ENCODE measurements at places on chromosomes 13 and 19.

DNA sequence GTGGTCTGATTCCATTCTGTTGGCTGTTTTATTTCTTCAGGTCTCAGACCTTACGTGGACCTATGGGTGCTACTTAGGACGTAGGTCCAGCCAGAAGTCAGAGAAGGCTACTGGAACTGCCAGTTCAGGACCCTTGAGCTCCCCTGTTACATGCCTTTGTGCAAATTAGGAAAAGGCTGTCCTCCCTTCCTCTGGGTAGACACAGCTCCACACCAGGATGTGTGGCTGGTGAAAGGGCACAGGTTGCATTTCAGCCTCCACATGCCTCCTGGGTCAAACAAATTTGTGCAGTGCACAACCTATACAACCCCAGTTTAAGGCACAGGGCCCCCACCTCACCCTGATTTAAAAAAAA, 43.9 kb upstream of the MAP3K10 start:
- DNase-seq: no peak

DNA sequence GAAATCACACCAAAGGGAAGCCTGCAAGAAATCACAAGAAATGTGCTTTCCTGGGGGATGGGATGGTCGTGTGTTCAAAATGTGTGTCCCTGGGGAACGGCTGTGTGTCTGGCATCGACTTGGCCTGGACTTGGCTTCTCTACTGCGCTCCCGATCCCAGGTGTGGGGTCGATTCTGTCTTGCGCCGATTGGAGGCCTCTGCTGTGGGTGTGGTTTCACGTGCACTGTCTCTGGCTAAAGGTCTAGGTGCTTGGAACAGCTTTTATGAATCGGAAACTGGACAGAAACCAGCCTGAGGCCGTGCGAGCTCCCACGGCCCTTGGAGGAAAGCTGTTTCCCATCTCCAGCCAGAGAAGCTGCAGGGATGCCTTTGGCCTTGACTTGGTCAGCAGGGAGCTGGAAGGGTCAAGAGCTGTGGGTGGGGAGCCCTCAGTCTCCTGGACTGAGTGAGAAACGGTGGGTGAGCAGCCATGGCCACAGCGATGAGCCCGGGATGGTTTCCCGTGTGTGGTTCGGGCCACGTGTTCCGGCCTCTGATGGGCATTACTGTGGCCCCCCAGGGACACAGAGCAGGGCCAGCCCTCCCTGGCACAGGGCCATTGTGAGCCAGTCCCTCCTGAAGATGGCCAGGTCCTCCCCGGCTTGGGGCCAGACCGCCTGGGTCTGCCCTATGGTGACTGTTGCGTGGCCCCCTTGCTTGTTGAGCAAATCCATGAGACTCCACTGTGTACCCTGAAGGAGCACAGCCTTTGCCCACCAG, 29.7 kb downstream of the MCF2L start:
- no peak for DNase-seq

GRCh38 chr13:42745655-42746054, 35.7 kb upstream of the FAM216B start:
- DNase-seq: no peak

GRCh38 chr13:46803586-46803985, 6.6 kb upstream of the ESD start:
- DNase-seq: no peak

- no peak for DNase-seq
Measured at GRCh38 chr19:36008336-36008978, at the start of gene SYNE4. SYNE4 (minus strand) TSS chr19:36008813; CDS start chr19:36008681, 132 bp downstream.

GRCh38 chr19:51224163-51224641, 678 bp upstream of the CD33 start:
- no peak for DNase-seq

- DNase-seq: no peak
Measured at GRCh38 chr13:41054919-41055619, 6.2 kb upstream of the WBP4 start.

- DNase-seq: no peak
Measured at GRCh38 chr13:45339867-45340266, 1.1 kb downstream of the TPT1 start.

DNA sequence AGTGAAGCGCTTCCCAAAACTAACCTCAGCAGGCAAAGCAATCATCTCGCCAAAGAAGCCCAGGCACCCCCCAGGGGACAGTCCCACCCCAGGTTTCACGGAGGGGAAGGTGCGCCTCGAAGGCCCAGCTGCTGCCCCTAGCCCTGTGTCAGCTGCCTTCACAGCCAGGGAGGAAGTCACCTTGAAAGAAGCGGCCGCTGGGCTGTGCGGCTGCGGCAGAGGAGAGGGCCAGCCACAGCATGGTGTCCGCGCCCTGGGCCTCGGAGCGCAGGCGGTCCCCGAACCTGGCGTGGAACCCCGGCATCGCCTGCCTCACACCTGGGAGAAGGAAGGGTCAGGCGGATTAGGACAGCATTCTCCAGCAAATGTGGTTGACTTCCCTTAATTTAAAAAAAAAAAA, 35.0 kb downstream of the DHRS12 start:
- no peak for DNase-seq

DNA sequence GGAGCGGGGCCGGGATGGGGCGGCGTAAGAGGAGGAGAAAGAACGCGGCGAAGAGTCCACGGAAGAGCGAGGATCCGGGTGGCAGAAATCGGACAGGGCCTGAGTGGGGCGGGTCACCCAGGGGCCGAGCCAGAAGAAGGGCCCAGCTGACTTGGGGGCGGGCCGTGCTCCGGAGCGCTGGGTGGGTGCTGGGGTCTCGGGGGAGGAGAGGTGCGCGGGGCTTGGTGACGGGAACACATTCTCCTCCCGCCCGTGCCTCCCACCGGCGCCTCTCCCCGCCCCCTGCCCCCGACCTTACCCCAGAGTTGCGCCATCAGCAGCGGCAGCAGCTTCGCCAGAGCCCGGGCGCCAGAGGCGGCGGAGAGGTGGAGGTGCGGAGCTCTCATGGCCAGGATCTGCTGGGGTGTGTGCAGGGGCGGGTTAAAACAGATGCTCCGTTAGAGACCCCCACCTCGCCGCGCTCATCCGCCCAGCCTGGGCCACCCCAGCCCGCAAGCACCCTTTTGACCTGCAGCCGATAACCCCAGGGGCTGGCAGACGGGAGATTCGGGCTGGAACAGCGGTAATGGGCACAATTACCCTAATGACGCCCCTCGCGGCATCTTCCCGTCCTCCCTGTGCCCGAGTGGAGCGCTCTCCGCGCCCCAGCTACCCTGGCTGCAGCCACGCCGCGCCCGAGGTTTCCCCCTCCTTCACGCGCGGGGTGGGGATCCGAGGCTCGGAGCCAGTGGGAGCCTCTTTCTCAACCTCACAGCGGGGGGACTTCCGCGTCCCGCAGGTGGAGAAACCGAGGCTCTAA, 565 bp downstream of the KLK10 start:
- DNase-seq: no peak

- peak; percentile 52 for DNase-seq
Measured at GRCh38 chr19:13842291-13843103, 34.4 kb upstream of the NANOS3 start.

GRCh38 chr13:46622630-46623256, 69.8 kb downstream of the LRCH1 start:
- DNase-seq: no peak

- DNase-seq: no peak
Measured at GRCh38 chr13:53494406-53494805, 465.8 kb downstream of the OLFM4 start.

- no peak for DNase-seq
Measured at GRCh38 chr19:57888107-57888559, 704 bp downstream of the ZNF814 start.

DNA sequence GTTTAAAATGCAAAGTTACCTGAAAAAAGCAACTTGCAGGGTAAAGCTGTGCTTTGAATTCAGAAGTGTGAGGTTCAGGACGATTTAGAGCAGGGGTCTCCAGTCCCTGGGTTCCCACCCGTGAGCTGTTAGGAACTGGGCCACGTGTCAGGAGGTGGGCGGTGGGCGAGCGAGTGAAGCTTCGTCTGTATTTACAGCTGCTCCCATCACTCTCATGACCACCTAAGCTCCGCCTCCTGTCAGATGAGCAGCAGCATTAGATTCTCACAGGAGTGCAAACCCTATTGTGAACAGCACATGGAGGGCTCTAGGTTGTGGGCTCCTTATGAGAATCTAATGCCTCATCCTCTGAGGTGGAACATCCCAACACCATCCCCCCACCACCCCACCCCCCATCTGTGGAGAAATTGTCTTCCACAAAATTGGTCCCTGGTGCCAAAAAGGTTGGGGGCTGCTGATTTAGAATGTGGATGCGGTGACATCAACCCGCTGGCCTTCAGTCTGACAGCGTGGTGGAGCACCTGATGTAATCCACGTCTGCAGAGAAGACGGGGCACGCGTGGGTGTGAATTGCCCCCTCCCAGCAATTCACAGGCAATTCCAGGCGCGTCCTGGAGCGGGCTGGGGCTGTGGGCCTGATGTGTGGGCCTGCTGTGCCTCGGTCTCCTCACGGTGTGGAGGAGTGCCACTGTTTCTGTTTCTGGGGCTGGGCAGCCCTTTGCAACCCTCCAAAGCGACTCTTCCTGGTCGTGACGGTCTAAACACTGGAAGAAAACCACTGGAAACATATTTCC, 214.0 kb upstream of the SOX1 start:
- no peak for DNase-seq

GRCh38 chr19:37867831-37868230, 38.6 kb downstream of the WDR87 start:
- no peak for DNase-seq

DNA sequence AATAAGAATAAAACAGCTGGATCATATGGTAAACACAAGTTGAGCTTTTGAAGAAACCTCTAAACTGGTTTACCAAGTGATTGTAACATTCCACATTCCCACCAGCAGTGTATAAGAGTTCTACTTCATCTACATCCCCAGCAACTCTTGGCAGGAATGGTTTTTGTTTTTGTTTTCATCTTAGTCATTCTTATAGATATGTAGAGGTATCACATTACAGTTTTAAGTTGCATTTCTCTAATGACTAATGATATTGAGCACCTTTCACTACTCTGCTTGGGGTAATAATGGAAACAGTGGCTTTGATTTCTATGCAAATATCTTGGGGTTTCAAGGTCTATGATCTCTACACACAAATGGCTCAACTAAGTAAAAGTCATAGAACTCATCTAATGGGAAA, 614.5 kb downstream of the TBC1D4 start:
- DNase-seq: no peak

- DNase-seq: no peak
Measured at GRCh38 chr13:48790199-48790598, 136.5 kb downstream of the CYSLTR2 start.

GRCh38 chr19:13347367-13347766, 158.9 kb downstream of the CACNA1A start:
- DNase-seq: no peak

GRCh38 chr13:83327091-83327490, 555.2 kb downstream of the SLITRK1 start:
- DNase-seq: no peak

DNA sequence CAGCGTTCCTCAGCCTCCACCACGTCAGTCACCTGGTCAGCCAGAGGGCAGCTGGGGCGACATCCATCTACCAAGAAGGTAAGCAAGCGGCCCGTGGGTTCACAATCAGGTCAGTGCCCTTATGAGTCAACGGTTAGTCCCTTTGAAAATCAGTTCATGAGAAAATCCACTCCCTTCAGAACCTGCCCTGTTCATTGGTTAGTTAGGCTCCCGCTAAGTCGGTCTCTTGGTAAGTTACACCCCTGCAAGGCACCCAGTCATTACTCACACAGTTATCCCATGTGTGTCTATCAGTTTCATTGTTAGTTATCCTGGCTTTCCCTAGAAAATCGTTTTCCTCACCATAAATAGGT, 564 bp downstream of the SIGLECL1 start:
- DNase-seq: no peak

- no peak for DNase-seq
Measured at GRCh38 chr19:11418549-11419506, at the start of gene RGL3. RGL3 (minus strand) TSS chr19:11419314; CDS start chr19:11419278, 36 bp downstream.

DNA sequence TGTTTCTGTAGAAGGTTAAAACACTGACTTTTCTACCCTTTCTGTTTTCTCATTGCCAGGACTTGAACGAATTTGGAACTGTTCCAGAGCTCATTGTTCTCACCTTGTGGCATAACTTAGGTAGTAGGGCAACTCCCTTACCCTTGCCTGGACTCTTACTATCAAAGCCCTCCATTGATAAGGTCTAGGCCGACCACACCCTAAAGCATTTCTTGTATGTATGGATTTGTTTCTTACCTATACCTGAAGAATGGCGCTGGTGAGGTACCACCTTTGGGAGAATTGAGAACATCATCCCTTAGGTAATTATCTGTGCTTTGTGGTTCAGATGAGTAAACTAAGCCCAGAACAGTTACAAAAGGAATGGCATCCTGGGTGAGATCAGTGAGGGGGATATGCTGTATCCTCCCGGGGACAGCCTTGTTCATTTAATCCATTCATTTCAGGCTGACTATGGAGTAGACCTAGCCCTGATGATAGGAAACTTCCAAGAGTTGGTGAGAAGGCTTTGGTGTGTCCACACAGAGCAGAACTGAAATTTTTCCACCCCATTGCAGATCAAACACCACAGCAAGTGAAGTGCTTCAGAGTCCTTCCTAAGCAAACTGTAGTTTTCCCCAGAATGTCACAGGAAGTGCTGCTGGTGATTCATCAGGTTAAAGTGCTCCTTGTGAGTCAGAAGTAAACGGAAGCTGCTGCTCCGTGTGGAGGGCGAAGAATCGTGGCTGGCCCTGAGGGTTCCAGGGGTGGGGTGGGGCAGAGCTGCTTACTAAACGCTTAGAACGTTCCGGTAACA, 113.0 kb downstream of the TEX26 start:
- DNase-seq: peak; percentile 9

DNA sequence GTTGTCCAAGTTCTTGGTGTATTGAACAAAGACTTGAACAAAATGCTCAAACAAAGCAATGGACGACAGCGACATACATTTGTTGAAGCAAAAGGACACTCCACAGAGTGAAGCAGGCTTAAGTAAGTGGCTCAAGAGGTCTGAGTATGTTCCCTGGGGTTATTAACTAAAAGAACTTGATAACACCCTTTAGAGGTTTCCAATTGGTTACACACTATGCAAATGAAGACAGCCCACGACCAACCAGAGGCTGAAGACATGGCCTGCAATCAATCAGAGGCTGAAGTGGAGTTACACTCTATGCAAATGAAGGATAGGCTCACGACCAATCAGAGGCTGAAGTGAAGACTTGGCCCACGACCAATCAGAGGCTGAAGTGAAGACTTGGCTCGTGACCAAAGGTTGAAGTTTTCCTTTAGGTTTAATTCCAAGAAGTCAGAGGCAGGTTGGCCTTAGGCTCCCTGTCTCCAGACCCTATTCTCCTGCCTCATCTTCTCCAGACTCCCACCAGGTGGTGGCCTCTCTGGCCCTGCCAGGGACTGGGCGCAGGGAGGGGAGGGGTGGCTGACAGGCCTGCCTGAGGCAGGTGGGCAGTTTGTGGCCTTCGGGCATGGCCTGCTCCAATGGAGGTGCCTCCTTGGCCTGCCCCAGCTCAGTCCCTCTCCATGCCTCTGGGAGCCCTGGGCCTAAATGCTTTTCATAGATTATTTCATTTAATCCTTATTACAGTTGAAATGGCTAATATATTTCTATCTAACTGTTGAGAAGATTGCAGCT, 38.1 kb downstream of the CCDC169 start:
- DNase-seq: no peak

DNA sequence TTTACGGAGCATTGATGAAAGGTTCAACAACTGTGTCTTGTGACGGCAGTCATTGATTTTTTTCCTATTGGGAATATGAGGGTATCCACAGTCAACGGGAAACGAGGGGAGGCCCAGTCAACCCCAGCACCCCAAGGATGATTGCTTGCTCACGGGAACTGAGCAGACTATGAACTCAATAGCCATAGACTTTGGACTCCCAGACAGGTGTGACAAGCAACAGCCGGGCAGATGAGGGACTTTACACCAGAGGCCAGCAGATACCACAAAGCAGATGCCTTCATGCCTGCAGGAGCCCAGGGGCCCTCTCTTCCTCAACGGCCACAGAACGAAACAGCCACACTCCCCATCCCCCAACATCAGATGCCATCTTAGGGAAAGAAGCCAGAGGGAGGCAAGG, 80.3 kb upstream of the FLT1 start:
- DNase-seq: no peak
